ENCODE measurements at places on chromosomes 5 and 9.

GRCh38 chr9:99121604-99122003, 16.7 kb downstream of the TGFBR1 start:
- no peak for DNase-seq

GRCh38 chr9:129317179-129318011, 139.3 kb upstream of the IER5L start:
- DNase-seq = no peak

DNA sequence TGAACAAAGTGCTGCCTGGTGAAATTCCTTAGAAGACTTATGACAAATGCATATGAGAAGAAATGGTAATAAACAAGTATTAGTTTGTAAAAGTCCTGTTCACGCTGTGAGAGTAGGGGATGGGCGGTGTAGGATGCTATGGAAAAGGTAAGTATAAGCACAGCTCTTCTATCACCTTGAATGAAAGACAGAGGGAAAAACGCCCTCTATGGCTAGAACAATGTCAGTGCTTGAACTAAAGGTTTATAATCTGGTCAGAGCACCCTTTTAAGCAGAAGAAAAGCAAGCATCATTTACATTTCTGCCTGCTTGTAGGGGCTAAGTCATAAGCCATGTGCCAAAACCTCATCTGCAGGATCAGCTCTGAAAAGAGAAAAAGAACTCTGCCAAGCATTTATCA, 115.2 kb downstream of the LHFPL2 start:
- DNase-seq = no peak

DNA sequence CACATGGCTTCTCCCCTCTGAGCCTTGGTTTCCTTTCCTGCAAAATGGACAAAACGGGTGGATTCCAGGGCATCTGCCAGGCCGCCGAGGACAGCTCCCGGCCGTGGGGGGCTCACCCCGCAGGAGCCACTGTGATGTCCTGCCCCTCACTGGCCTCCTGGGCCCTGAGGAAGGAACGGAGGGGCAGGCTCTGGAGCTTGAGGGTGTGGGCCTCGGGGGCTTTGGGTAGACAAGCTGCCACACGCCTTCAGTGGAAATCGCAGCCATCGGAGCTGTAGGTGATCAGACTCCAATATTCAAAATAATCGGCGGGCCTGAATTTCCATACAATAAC, 32.2 kb upstream of the UBAC1 start:
- DNase-seq = no peak

DNA sequence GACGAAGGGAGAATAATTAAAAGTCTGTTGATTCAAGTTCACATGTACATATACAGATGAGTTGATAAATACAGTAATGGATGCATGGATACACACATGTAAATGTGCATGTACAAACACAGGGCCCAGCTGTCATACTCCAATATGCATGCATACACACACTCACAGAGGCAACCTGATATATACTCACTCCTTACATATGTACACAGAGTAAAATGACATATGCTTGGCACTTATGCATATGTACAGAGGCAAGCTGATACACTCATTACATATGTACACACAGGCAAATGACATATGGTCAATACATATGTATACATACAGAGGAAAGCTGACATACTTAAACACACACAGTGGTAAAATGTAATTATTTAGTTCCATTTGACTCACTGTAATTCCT, 7.2 kb upstream of the TMEFF1 start:
- DNase-seq = no peak

GRCh38 chr5:138661291-138661960, 86.2 kb upstream of the HSPA9 start:
- DNase-seq = no peak

DNA sequence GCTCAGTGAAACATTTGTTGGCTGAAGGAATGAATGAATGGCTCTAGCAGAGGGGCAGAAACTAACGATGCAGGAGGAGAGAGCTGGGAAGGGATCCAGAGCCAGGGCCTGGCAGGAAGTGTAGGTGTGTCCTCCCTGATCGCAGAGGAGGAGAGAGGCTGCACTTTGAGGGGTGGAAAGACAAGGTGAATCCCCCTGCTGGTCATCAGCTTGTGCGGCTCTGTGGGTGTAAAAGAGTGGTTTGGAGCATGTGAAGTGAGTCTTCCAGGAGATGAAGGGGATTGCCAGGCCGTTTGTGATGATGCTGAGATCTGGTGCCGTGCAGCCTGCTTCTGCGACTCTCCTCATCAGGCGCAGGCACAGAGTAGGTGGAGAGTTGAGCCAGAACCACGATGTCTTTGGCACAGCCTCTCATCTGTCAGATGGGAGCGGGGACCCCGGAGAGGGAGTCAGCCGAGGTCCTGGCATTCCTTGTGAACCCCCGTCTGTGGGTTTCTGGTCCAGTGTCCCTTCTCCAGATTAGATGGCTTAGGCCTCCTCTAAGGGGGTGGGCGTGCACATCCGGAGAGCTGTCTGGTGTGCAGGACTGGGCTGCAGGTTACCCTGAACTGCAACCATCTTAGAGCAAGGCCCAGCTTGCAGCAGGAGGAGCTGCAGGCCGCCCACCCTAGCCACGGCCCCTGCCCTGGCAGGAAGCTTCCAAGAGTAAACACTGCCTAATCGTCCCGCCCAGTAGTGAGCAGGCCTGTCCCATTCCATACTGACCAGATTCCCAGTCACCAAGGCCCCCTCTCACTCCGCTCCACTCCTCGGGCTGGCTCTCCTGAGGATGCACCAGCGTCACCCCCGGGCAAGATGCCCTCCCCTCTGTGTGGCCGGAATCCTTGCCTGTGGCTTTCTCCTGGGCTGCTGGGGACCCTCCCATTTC, at the start of gene ADAMTS13:
TSS of gene ADAMTS13 (plus strand) at position 753 of the 928 bp plus-strand sequence. CDS start at position 830, 77 bp downstream.
- no peak for DNase-seq

- DNase-seq = no peak
These were observed 38.6 kb upstream of the FBP1 start for GRCh38 chr9:94677929-94678328.

GRCh38 chr5:5795074-5795771, 372.7 kb downstream of the ICE1 start:
- DNase-seq = no peak

DNA sequence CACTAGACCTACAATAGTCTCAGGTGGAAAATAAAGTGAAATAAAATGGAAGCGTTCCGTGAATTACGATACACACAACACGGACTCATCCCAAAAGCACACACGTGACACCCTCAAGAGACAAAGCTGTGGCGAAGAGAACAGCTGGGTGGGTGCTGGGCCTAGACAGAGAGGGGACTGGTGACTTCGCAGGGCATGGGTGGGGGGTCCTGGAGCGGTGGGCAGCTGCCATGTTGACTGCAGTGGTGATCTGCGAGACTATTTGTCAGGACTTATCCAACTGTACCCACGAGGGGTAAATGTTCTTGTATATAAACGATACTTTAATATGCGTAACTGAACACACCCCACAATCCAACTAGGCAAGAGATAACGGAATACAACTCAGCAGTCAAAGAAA, 52.0 kb downstream of the GOLM1 start:
- no peak for DNase-seq

DNA sequence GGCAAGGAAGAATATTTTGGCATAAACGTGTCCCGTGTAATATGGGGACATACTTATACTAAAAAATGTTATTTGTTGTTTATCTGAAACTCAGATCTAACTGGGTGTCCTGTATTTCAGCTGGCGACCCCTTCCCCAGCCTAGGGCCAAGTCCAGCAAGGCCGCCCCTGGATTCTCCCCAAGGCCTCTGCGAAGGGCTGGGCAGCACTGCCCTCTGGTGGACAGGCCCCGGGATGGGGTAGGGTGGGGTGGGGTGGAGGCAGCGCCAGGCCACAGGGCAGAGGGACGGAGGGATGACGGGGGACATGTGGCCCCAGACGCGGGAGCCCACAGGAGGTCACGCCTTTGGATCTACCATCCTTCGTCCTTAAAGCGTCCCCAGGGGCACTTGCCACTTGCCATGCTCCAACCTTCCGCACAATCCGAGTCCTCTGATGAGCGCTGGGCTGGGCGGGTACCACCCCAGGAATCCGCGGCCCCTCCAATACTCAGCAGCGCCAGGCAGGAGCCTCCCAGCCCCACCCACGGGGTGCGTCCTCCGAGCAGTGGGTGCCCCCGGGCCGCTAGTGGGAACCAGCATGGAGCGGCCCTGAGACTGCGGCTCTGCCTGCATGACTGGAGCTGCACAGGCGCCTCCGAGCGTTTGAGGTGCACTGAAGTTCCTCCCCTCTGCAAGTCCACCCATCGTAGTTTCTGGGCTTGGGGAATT, 7.1 kb upstream of the AGPAT2 start:
- no peak for DNase-seq

GRCh38 chr9:130443840-130444492, 795 bp upstream of the ASS1 start:
- no peak for DNase-seq

DNA sequence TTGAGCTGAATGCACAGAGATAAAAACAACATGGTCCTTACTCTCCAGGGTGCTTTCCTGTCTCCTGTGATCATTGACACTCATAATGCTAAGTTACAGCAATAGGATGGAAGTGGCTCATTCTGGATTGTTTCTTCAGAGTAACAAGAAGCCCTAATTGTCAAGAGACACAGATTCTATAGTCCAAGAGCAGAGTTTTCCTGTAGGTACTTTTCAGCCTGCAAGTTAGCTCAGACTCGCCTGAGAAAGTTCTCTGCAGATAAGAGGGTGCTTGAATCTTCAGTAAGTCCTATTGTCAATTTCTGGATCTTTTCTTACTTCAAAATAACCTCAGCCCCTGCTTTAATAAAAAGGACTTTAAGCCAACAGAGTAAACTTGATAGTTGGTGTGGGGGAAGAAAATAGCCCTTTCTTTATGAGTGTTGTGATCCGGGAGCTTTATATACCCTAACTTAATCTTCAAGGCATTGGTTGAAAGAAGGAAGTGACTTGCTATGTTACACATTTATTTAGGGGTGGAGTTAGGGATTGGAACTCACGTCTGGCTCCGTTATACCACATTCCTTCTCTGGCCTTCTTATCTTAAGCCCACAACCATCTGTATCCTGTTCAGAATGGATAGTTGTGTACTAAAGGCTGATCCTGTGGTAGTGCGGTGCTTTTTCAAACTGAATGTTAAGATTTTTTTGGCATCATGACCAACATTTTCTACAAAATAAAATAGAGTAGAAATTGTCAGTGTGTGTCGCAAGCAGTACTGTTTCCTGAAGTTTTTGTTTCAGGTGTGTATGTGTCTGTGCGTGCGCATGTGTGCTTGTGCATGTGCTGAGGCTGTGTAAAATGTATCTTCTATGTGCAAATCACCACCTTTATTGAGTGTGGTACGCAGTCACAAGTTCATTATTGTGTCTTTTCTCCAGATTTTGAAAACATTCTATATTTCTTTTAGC, 173.9 kb downstream of the WDR70 start:
- no peak for DNase-seq

DNA sequence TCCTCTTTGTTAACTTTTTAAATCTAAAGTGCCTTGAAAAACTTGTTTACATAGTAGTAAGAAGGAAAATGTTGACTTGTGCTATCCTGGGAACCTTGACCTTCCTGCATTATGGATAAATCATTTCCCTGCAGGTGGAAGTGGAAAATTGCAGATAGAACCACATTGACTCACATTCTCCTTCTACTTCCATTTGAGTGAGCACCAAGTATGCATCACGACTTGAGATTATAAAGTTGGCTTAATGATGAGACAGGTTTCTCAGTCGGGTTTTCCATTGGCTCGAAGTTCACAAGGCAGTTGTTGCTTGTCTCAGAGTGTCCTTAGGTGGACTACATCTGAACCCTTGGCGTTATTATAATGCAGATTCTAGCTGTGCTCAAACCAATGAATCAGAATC, 39.9 kb downstream of the DOCK8 start:
- DNase-seq = no peak

DNA sequence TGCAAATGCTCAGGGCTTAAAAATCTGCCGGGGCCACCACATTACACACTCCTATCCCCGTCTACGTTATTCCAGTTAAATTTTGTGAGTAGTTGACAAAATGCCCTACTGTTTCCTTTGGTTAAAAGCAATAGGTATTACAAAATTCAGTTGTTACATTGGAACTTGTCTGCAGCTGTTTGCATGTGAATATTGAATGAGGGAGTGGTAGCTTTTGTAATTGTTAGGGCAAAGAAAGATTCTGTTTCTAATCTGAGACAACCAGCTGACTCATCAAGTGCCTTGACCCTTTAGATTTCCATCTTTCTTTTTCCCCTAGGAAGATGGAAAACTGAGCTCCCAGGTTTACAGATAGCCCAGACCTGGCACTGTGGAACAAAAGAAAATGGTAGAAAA, 30.2 kb downstream of the MAML1 start:
- DNase-seq = no peak

GRCh38 chr5:152439791-152440190, 34.7 kb upstream of the NMUR2 start:
- DNase-seq = no peak

DNA sequence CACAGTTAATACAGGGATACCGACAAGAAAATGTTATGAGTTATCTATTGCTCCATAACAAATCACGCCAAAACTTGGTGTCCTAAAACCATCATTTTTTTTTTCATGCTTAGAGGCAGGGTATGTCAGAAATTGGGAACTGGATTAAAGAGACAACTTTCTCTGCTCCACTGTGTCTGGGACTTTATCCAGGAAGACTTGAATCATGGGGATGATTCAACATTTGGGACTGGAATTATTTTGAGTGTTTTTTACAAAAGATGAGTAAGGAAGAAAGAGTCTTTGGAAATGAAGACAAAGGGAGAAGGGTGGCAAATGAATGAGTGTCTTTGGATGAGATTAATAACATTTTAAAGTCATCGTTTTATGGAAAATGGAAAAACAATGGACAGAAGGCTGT, 1883.7 kb upstream of the C9orf72 start:
- DNase-seq = no peak

GRCh38 chr5:97131139-97131710, 11.2 kb downstream of the LIX1 start:
- no peak for DNase-seq

- no peak for DNase-seq
These were observed 25.1 kb downstream of the ZNF474 start for GRCh38 chr5:122154491-122154890.

- DNase-seq = no peak
These were observed 82.7 kb downstream of the ATP10B start for GRCh38 chr5:160769301-160769700.

DNA sequence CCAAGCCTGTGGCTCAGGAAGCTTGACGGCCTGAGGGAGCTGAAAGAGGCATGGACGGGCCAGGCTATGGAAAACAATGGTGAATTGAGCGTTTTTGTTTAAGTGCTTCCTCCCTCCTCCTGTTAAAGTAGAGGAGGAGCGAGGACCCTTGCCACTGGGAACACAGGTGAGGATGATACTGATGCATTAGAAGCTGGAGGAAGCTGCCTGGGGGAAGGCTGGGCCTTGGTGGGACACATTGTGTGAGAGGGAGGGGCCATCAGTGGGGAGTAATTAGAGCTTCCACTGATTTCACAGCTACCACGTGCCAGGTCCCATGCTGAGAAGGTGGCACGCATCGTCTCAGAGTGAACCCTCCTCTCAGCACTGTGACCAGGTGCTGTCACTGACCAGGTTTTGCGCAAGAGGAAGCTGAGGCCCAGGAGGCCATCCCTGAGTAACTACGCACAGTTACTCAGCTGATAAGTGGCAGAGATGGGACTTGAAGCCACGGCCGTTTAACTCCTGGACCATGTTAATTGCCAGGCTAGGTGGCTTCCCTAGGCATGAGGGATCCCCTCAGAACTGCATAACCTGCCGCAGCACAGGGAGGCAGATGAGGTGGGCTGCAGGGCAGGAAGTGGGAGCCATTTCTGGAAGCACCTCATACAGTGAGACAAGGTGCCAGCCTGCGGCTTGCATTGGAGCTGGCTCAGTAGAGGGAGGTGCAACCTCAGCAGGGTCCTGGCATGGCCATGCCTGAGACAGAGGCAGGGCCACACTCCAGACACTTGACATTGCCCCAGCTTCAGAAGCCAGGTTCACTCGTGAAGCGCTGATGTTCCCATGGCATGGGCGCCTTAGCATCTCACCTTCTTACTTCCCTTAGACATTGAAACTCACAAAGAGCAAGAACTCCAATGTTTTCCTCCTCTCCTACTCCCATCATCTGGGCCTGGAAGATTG, 195.3 kb upstream of the MVB12B start:
- DNase-seq = no peak

All from Panc1 (cell line).